Stimulated activated naive CD8-positive, alpha-beta T cell treated with anti-CD3 and anti-CD28 coated beads, Interleukin-15, amount 100 ng/mL, for 72 hours (primary cell): ENCODE measurements at places on chromosomes 11 and 22.

- peak; percentile 51 for DNase-seq
Measured at GRCh38 chr11:69888483-69889181, 69.4 kb upstream of the FGF3 start.

GRCh38 chr22:43296276-43296902 lies 46.8 kb downstream of the SCUBE1 start:
- DNase-seq, result no peak

DNA sequence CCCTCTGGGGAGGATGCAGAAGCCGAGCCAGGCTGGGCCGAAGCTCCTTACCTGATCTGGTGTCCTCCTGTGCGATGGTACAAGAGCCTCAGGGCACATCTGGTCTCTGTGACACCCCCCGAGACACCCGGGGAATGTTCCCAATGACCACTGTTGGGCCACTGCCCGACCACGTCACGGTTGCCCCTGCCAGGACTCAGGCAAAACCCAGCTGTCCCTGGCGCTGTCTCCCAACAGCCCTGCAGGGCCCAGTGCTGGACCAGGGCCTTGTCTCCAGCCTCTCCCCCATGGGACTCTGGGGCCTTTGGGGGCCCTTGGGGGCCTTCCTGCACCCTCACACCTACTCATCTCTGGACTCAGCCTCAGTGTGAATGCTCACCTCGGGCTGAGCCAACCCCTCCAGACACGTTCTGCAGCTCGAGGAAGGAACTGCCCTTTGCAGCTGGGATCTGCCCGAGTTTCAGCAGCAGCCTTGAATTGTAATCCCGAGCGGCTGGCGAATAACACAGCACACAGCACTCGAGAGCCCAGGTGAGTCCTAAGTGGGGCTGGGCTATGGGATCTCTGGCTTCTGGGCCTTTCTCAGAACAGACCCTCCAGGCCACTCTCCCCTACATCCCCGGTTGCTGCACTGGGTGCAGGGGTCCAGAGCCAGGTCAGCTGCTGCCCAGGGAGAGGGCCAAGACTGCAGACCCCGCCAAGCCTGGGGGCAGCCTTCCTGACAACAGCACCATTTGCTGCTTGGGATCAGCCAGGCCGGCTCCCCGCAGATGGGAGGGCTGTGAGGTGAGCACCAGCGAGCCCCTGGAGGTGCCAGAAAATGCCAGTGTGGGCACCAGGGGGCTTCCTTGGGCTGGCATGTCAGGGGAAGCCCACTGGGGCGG lies 39.8 kb downstream of the RTN4R start:
- no peak for DNase-seq

DNA sequence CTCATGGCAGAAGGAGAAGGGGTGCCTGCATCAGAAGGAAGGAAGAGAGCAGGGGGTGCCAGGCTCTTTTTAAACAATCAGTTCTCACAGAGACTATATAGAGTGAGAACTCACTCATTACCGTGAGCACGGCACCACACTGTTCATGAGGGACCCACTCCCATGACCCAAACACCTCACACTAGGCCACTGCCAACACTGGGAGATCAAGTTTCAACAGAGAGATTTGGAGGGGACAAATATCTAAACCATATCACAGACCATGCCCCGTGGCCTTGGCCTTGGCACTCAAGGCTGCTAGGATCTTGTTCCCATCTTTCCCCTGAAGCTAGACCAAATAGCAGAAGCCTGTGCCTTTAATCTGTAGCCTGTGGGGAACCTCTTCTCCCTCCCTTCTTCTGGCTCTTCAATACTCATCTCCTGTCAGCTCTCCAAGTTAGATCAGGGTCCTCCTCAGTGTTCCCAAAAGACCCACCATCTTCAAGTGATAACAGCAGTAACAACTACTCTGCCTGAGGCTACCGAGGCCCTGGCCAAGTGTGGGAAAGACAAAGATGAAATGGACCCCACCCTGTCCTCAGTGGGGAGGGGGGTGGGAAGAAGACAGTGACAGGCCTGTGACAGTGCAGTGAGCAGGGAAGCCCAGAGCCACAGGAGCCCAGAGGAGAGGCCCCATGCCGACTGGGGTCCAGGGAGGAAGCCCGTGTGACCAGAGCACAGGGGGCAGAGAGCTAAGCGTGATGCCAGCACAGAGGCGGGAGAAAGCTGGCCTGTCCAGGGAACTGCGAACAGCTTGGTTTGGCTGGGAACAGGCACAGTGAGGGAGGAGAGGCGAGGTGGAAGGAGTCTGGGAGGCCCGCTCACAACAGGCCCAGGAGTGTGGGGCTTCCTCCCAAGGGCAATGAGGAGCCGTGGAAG lies 72.6 kb downstream of the MYO7A start:
- DNase-seq, result no peak

GRCh38 chr11:10122326-10123197 lies 171.5 kb downstream of the SBF2 start:
- DNase-seq, result no peak

GRCh38 chr11:10934293-10934860 lies 76.5 kb upstream of the ZBED5 start:
- DNase-seq, result no peak

GRCh38 chr11:44940404-44940803 lies 10.3 kb downstream of the TP53I11 start:
- DNase-seq, result no peak

DNA sequence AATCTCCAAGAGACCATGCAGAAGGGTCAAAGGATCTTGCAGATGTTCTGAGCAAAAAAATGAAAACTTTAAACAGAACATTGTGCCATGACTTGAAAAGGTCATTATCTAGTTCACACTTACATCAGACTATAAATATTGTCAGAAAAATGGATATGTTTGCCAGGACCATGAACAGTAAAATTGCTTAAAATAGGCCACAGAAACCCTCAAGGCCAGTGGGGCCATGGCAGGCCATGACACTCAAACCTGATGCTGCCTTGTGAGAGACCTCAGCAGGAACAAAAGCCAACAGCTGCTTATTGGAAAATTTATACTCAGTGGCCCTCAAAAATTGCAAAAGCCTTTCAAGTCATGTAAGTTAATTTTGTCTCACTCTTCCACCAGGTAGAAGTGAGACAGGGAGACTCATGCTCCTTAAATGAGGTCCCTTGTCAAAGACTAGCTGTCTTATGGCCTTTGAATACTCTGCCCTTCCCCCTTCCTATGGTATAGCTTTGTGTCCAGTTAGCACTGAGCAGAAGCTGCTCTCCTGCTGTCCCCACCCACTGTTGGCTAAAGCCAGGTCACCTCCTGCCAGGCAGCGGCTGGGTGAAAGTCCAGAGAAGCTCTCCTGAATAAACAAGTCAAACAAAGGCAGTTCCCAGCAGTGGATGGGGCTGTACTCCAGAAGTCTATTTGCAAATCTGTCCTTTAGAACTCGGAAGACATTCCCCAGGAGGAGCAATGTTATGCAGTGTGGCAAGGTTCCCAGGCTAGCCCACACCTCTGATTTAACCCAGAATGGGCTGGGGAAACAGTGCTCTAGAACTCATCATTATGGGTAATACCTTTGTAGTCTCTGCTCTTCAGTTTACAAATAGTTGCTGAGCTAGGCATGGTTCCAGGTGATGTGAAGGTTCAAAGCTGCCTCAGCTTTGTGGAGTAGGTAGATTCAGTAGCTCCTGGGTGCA lies 21.4 kb downstream of the ADM start:
- DNase-seq, result no peak

- no peak for DNase-seq
Measured at GRCh38 chr11:71246559-71246958, 5.8 kb downstream of the SHANK2 start.

GRCh38 chr11:85776951-85777602 lies 33.9 kb downstream of the SYTL2 start:
- no peak for DNase-seq

DNA sequence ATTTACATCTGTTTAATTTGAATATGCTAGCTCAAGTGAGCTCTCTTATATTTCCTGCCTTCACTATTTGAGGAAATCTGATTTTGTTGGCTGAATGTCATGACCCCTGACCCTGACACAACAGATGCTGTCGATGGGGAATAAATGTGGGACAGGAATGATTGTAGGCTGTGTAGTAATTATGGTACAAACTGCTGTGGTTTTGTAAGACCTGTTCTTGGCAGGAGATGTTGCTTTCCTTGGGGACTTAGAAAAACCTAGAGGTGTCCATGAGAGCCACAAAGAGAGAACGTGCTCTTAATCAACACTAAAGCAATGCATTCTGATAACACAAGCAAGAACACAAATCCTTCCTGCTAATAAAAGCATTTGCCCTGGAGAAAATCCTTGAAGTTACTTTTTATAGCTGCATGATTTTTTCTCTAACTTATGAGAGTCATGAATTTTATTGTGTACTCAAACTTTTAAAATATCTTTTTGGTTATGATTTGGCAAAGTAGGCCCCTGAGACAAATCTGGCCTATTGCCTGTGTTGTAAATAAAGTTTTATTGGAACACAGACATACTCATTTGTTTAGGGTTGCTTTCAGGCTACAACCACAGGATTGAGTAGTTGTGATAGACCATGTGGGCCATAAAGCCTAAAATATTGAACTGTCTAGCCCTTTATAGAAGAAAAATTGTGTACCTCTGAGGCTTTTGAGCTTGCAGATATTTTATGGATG lies 90.2 kb downstream of the DDX10 start:
- DNase-seq, result no peak

DNA sequence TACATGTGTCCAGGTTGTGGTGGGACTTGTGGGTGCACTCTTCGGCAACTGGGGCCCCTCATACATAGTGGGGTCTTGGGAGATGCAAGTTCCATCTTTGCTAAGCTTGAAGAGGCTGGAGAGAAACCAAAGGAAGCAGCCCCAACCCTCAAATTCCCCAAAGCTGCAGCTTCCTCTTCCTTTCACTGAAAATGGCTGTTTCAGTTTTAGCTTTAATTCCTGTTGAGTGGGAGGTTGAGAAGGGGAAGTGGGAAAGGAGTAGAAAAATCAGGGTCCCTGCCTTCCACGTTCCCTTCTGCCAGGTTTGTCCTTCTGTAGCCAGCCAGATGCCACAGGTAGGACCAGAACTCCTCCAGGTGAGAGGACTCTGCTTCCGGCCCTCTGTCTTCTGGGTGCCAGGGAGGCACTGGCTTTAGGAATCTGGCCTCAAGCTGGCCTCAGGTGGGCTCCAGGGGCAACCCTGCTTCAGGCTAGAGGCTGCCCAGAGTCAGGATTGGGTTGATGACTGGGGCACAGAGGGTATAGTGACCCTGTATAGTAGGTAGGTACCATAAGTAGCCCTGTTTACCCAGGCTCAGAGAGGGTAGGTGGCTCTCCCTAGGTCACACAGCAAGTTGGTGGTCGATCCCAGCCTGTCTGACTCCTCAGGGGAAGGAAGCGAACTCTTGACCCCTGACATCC lies 16.2 kb downstream of the P2RY6 start:
- no peak for DNase-seq

DNA sequence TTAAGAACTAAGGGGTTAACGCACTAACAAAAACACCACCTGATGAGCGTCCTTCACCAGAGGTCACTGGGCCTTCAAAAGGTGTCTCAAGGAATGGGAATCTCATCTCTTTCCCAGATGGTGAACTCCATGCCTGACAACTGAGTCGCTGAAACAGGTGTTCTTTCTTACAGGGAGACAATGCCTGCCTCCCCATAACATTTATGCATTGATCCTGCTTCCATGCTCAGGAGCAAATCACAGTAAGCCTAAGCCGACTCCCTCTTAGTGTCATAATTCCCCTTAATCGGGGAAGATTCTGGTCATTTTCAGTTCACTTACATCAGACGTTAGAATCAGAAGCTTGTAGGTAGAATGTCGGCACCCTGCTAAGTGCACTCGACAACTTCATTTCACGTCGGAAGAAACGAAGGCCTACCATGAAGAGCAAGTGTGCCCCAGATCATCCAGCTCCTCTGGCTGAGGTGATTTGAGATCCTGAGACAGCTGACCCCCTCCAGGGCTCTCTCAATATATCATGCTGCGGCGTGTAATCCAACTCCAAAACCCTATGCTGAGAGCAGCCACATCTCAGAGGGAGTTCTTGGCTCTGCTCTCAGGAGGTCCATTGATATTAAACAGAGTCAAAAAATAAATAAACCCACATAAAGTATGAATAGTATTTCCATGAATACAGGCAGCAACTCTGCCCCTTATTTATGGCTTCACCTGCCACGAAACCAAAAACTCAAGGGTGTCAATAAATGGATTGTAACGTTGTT lies 163.1 kb downstream of the LARGE1 start:
- DNase-seq, result no peak
